Hair follicular keratinocyte (primary cell): ENCODE measurements at places on chromosomes 5 and 9. TPM values are rescaled to one million over a fixed set of nuclear protein-coding genes. Genes with fewer than 3 reads are reported as not detected.

Gene TSLP
- 0.23 and 0.78 TPM in 2 replicates for total RNA-seq

Gene MCTP1
- total RNA-seq: 6.8 and 8.5 TPM in 2 replicates

Gene SCGB3A1
- total RNA-seq: not detected in 2 replicates

Gene PCDHB9
- 0.08 TPM in 1 of 2 replicates, not detected in the other for total RNA-seq

Gene FANCC
- total RNA-seq: 3.9 and 5.0 TPM in 2 replicates

Gene PCDHGA9
- total RNA-seq: 0.53 and 0.70 TPM in 2 replicates

Gene ADAMTS12
- total RNA-seq: 0.16 and 0.84 TPM in 2 replicates

Gene FAM78A
- 0.49 and 0.62 TPM in 2 replicates for total RNA-seq

Gene PCDHA8
- not detected in 2 replicates for total RNA-seq
